ENCODE measurements at places on chromosomes 2 and 18.
A peak's percentile ranks its signal among the peaks of the same experiment; 100 is the strongest.

DNA sequence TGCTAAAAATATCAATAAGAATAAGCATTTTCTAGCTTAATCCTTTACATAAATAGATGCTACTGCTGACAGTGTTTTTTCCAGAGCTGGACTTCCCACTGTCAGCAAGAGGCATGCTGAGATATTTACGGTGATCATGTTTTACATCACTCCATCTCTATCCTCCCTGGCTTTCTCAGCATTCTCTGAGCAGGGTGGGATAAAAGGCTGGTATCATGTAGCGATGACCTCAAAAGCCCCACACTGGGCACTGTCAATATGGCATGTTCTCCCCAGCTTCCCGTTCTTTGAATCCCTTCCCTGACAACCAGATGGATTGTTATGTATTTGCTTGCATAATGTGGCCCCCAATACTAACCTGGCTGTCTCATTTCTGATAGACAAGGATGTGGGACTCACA is 83.2 kb upstream of the EPHA4 start:
- no peak for DNase-seq

GRCh38 chr2:39139511-39140237 is 18.8 kb upstream of the SOS1 start:
- DNase-seq, result no peak

DNA sequence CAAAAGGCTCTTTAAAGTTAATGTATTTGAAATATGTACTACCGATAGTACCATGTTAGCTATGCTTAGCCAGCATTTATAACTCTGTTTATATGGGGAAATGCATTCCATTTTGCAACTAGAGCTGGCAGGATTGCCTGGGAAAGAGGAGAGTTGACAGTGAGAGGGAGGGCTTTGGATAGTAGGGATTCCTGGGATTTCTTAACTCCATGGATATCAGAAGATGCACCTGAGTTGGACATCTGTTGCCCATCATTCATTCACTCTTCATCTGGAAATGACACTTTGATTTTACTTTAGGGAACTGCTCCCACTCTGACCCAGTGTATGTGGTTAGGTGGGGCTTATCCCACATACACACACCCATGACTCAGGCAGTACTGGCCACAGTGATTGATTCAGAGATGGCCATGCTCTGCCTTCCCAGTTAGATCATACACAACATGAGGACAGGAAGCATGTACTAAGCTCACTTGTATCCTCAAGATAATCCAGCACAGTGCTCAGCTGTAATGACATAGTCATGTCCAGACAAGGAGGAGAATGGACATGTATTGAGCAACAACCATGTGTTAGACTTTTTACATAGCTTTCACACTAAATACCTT is 248.8 kb downstream of the MREG start:
- peak; percentile 67 for DNase-seq

GRCh38 chr18:27449104-27449503 is 264.0 kb upstream of the CHST9 start:
- DNase-seq, result no peak

DNA sequence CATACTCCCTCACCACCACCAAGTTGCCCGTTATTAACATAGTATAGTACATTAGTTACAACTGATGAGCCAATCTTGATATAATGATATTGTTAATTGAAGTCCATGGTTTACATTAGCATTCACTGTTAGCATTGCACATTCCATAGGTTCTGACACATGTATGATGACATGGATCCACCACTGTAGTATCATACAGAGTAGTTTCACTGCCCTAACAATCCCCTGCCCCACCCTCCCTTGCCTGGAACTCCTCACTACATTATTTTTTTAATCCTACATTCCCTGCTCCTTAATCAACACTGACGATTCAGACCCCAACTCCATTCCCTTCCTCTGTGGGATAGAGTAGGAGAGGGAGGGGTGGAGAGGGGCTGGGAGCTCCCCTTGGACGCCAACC is 20.2 kb upstream of the ST3GAL5 start:
- DNase-seq, result no peak

- DNase-seq, result peak; percentile 83
Observed at GRCh38 chr2:240960309-240960970, 38.0 kb upstream of the SNED1 start.

Data from choroid plexus epithelial cell (primary cell).